GM13977 (cell line): ENCODE measurements at places on chromosomes 6 and 20.

- DNase-seq: peak; percentile 84
Measured at GRCh38 chr6:161370880-161371279, 97.0 kb upstream of the AGPAT4 start.

GRCh38 chr6:17741507-17741906 is 34.8 kb upstream of the NUP153 start:
- DNase-seq: no peak

DNA sequence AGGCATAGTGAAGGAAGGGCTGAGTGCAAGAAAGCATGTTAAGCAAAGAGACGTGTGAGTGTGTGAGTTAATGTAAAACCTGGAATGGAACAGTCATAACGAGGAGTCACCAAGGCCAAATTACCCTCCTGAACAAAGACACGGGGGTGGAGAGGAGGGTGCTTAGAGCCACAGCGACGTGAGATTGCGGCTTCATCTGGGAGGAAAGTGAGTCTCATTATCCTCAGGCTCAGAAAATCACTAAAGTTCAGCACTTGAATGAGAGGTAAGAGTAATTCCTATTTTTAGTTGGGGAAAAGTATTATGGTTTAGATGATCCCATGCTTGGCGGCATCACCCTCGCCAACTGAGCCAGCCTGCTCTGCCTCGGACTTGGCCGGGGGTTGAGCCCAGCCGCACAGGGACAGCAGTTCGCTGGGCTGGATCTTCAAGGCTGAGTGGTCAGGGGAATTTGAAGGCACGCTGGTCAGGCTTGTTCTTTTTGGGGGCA is 136.6 kb downstream of the DTNBP1 start:
- DNase-seq: peak; percentile 69

DNA sequence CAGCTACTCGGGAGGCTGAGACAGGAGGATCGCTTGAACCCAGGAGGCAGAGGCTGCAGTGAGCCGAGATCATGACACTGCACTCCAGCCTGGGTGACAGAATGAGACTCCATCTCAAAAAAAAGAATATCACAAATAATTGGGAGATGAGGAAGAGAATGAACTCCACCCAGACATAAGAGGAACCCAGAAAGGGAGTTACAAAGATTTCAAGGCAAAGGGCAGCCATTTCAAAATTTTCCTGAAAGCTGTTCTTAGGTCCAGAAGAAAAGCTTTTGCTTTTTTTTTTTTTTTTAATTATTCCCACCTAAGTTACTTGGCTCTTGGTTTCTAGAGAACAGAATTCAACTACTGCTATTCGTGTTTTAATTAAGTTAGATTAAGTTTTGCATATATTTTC is 23.8 kb downstream of the MYB start:
- DNase-seq: no peak

DNA sequence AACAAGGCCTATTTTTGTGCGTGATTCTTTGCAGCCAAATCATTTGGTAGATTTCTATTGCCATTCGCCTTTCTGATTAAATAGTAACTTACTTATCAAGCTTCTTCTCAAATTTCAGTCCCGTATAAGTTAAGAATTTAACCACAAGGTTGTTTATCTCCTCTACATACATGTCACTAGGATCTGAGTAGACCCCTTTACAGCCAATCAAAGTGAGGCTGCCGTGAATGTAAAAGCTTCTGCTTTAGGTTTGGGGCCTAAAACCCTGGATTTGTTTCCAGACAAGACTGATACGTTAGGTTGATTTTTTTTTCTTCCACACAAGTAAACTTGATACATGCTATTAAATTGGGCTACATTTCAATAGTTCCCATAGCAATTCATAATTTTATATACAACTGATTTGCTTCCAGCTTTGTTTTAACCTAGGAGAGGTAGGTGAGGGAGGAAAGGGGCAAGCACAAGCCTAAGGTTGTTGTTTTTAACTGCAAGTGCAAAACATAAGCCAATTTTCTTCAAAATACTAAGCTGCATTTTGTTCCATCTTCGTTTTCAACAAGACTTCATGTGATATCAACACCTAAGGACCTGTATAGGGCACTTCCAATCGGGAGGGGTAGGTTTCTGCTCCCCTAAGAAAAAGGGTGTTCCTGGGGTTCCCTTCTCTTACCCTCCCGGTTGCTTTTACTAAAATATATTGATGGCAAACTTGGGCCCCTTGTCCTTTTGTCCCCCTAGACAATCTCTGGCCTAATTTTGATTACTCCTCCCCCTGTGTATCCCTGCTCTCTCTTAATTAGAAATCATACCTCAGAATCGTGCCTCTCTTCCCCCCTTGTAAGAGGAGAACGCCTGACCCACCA is 1.7 kb downstream of the RANBP9 start:
- DNase-seq: peak; percentile 44

DNA sequence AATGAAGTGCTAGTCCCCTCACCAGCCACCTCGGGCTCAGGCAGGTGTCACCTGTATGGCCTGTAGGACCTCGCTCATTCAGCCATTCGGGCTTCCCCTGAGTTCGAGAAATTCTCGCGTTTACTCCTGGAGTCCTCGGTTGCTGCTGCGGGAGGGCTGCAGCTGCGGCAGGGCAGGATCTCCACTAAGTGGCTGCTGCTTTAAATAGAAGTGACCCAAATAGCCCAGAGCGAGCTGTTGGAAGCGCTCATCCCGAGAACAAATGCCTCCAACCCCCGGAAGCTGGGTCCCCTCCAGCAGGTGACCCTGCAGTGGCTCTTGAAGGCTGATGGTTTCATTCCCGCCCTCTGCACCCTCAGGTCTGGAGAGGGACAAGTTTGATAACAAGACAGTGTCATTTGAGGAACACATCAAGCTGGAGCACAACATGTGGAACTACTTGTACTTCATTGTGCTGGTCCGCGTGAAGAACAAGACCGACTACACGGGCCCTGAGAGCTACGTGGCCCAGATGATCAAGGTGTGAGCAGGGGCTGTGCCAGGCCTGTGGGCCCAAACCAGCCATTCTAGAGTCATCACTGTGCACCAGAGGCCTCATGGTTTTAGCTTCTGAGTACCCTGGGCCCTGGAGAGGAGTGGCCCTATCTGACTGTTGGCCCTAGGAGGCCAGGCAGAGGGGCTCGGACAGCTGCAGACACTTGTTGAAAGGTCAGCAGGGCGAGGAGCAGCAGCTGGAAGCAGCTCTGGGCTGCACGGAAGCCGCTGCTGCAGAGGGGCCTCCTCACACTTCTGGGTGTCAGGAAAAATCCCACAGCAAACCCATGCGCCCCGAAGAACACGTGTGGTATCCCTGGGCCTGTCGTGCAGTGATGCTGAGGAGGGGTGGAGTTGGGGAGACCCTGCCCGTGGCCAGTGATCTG is 18.1 kb downstream of the UQCC2 start:
- DNase-seq: no peak

DNA sequence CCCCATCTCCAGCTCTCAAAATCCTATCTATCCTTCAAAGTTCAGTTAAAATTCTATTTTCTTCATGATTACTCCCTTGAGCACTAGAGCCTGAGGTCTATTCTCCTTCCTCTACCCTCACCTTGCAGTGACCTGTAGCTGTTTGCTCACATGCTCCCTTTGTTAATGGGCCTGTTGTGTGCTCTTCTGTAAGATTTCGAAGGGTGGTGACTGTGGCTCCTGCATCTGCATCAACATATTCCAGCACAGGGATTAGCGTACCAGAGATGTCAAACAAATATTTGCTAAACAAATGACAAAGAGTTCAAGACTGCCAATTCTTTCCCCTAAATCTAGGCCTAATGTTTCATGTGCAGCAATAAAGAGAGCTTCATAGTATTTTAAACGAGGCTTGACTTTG is 69.5 kb downstream of the ELOVL5 start:
- no peak for DNase-seq

DNA sequence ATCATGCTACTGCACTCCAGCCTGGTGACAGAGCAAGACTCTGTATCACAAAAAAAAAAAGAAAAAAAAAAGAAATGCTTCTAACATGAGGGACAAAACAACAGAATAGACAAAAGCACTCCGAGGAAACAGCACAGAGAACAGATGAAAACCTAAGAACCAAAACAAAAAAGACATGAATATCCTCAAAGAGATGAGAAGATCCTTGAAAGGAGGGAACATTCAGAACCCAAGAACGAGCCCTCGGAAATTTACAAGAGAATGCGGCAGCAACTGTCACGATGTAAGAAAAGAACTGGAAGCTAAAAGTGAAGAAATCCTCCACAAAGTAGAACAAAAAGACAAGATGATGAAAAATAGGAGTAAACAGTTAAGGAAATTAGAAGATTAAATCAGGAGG is 21.2 kb downstream of the ADA start:
- no peak for DNase-seq

DNA sequence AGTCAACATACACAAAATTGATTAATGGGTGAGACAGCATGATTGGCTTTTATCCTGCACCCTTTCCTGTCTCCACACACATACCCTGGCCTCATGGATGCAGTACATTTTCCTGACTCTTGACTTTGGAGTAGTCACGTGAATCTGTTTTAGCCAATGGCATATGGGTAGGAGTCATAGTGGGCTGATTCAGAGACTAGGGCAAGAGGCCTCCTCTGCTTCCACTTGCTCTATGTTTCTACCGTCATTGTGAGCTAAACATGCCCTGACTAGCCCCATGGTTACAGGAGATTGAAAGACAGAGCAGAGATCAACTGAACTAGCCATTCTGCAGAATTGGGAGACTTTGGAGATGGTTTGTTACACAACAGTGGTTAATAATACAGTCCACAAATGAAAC is 850.0 kb downstream of the DHX35 start:
- no peak for DNase-seq

- DNase-seq: no peak
Measured at GRCh38 chr6:71997341-71997740, 111.0 kb downstream of the RIMS1 start.

GRCh38 chr6:170523256-170524171 is 29.6 kb downstream of the PSMB1 start:
- no peak for DNase-seq

GRCh38 chr6:119894811-119895210 is 545.2 kb upstream of the MAN1A1 start:
- no peak for DNase-seq

DNA sequence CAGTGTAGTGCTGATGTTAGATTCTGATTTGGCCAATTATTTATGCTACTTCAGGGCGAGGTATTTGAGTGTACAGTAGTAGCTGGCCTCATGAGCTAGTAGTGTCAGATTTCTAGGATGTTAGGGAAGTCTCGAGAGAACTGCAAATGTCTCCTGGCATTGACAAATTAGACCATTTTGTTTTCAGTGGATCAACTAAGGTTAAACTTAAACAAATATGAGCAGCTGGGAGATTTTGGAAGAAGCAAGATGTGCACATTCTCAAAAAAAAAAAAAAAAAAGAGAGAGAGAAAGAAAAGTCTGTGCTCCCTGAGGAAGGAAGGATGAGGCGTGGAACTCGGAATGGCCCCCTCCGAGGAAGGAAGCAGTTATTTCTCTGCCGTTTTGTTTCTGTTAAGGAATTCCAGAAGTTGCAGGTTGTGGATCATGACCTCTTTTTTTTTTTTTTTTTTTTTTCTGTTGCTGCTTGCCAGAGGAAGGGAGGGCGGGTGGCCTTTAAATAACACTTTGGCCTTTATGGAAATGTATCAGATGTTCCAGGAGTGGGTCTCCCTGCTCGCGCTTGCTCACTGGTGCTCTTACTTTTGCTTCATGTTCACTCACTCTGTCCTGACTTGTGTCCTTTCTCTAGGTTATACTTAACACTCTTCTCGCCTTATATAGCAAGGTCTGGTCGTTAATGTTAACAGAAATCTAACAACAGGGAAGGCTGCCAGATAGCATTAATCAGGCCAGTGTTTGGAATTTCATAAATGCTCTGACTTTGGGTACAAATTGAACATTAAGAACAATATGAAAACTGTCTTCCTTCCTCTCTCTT is 124.4 kb downstream of the TCP11 start:
- DNase-seq: no peak

- no peak for DNase-seq
Measured at GRCh38 chr6:8181951-8182845, 79.8 kb upstream of the EEF1E1 start.

DNA sequence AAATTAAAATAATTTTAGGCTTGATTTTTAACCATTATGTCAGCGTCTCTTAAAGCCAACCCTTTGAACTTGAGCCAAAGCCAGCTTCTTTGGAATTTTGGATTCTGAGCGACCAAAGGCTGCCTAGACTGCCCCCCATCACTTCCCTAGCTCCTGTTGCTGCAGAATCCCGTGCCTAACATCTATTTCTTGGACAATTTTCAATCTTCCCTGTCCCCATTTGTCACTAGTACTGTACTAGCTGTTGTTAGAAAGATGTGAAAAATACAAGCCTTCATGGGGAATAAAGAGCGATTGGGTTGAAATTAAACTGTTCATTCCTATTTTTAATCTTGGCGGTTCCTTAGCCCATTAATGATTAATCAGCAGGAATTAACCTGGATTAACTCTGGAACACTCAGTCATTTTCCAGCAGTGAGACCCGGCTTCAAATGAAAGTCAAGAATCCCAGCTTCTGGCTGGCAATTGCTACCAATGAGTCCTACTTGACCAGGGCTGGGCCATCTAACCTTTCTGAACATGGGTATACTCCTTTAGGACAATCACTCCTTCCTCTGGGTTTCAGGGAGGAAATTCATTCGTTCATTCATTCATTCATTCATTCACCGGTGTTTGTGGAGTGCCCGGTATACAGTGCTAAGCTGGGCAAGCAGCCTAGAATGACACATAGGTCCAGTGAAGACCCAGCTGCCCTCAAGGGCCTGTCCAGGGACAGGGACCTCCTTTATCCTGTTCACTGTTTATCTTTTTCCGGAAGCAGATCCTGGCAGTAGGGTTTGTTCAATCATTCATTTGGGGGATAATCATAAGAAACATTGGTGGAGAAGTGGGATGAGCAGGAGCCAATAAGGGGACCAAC is 1.4 kb upstream of the RRBP1 start:
- DNase-seq: no peak

- DNase-seq: no peak
Measured at GRCh38 chr6:11769244-11769643, 9.4 kb downstream of the ADTRP start.

- no peak for DNase-seq
Measured at GRCh38 chr6:158071121-158072082, 89.7 kb downstream of the SYNJ2 start.

DNA sequence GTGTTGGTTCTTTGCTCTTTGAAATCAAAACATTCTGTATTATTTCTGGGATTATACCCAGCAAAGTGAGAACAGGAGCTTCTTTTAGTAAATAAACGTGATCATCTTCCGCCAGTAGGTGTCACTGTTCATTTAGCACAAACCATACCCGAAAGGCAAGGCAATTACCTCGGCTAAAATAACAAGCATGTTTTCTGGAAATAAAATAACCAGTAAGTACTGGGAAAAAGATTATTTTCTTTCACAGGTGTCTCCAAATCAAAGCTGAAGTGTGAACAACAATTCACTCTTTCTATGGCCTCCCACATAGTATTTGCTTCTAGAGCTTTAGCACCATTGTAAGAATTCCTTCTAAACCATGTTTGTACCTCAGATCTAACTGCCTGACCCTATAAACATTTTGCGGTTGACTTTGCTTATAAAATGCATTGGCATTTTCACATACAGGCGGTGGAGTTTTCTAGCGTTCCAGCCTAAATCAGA is 144.6 kb upstream of the AGPAT4 start:
- DNase-seq: peak; percentile 61
